ENCODE measurements at places on chromosomes 2 and 18.

DNA sequence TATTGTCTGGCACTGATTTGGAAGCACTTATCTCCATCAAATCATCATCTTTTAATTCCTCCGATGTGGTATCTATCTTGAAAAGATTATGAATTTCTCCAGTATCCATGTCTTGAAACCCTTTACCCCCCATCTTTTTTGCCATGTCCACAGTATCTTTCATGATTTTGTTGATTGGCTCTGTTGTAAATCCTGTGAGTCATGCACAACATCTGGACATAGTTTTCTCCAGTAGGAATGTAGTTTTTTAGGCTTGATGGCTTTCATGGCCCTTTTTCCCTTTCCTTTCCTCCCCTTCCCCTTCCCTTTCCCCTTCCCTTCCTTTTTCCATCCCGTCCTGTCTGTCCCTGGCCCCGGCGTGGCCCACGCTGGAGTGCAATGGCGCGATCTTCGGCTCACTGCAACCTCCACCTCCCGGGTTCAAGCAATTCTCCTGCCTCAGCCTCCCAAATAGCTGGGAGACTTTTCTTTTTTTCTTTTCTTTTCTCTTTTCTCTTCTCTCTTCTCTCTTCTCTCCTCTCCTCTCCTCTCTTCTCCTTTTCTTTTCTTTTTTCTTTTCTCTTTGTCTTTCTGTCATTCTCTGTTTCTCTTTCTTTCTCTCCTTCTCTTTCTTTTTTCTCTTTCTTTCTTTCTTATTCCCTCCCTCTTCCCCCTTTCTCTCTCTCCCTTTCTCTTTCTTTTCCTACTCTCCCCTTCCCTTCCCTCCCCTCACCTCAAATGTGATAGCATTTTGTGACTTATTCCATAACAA lies 18.4 kb upstream of the ZNF638 start:
- DNase-seq: no peak

GRCh38 chr18:59502274-59503175 lies 143.5 kb upstream of the LMAN1 start:
- no peak for DNase-seq

- DNase-seq: no peak
These were observed 61.7 kb downstream of the CERS6 start for GRCh38 chr2:168517816-168518215.

DNA sequence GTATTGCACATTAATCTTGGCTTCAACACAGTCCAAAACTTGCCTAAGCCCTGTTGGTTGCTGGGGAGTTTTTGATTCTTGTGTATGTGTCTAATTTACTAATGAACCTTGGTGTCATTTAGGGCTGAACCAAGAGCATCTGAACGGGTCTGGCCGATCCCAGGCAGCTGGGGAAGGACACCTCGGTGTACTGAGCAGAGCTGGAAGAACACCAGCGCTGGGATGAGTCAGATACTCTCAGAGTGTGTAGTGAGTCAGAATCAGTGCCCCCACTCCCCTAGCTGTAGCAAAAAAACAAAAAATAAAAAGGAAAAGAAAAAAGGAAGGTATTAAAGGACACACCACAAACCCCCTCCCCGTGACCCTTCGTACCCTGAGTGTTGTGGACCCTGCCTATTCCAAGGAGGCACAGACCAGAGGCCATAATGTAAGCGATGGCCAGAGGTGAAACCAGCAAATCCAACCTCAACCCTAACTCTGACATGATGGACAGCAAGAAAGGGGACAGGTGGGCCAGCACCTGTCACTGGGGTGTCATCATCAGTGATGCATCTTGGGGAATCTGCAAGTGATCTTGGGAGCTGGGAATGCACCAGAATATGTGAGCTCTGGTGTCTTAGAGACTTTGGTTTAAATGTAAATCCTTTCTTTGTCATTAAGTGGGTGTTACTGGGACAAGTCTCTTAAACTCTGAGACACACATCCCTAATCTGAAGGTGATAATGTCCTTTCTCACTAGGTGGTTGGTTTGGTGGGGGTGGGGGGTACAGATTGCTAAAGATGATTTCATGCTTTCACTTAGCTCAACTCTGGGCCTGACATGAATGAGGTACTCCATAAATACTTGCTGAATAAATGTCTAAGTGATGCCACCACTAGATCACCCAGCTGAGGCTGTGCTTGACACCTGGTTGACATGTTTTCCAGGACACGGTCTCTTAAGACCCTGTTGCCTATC lies 34.2 kb upstream of the NCOA1 start:
- no peak for DNase-seq

- DNase-seq: no peak
These were observed 284.6 kb downstream of the SP3 start for GRCh38 chr2:173680574-173680973.

DNA sequence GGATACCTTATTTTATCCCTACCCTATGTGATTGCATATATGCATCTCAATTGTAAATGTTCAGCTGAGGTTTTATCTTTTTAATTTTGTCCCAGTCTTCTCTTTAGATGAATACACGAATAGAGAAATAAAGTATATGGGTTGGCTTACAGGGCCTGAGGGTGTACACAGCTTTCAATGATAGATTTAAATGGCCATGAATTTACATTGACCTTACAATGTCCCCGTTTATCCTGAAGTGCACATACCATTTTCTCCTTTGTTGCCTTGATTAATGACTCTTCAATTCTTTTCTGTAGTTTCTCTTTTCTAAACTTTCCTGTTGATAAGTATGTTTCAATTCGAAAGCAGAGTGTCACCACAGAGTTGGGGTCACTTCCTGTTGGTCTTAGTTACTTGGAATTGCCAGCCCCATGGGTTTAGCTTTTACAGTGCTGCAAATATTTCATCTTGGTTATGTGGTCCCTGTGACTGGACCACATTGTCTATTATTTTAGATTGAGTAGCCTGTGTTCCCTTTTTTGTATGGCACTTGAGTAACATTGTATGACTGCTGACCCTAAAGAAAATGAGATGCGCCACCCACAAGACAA lies 1616.3 kb upstream of the ACVR2A start:
- DNase-seq: no peak

DNA sequence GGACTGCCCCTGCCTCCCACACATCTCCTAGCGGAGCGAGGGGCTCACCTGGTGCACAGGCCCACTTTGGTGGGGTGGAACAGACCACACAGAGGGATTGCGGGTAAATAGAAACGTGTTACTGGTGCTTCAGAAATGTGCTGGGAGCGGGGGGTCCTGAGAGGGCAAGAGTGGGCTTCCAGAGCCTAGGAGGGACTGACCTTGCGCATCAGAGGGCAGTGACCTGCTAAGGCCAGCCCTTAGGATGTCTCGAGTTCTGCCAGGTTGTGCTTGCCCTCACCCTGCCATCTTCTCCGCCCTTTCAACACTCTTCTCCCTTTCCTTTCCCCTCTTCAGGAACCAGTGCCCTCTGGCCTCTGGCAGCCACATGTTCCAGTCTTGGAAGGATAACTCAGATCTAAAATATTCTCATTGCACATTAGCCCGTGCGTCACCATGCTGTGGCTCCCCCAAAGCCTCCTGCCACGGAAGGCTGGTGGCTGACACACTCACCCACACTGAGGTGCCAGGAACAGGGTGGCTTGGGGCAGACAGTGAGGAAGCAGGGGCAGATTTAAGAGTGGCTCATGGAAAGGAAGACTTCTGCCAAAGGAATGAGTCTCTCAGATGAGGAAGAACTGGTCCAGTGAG lies 89.6 kb downstream of the MCFD2 start:
- DNase-seq: no peak

DNA sequence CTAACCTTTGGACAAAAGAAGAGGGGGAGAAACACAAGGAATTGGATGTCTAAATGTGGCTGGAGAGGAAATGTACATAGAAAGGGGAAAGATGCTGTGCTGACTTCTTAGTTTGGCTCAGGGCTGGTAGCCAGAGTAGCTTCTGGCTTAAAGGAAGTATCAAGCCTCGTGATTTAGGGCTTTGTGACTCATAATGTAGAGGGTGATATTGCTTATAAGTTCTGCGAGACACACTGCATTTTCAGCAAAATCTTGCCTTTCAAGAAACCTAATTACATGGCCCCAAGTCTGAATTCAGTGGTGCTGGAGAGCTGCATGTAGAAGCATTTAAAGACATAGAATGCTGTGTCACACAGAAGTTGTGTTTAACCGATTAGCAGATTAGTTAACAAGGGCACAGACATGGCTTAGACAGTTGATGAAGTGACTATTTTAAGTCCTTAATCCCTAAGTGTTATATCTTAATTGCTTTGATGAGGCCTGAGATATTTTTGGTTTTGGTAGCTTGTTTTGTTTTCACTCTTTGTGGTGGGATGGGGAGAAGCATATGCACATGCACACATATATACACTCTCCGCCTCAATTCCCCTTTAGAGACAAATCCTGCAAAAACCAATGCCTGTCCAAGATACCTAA lies 66.4 kb downstream of the EPAS1 start:
- no peak for DNase-seq

DNA sequence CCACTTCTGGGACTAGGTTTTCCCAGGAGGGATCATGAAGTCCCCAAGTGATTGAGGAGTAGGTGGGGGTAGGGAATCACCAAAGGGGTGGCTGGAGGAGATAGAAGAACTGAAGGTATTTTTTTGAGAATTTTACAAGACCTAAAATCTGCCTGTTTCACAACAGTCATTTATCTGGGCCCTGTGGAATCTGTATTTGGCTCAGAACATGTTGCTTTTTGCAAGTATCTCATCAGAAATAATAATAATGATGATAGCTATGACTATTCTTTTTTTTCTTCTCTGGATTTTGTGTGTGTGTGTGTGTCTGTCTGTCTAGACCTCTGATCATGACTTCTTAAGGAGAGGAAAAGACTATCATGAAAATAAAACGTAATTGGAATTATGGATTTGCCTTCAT lies 13.9 kb downstream of the STON1 start:
- DNase-seq: no peak

- no peak for DNase-seq
These were observed 51.7 kb downstream of the NCKAP5 start for GRCh38 chr2:133516405-133517026.

DNA sequence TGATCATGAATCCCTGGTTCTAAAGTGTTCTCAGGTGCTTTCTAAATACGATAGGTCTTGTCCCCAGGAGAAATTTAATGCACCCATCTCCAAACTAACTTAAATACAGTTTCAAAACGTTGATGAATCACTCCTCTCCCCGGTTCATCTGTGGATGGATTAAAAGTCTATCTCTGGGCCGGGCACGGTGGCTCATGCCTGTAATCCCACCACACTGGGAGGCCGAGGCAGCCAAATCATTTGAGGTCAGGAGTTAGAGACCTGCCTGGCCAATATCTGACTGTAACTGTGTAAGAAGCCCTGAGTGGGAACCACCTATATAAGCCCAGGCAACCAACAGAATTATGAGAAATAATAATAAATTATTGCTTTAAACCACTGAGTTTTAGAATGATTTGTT lies 78.7 kb downstream of the LONRF2 start:
- no peak for DNase-seq

DNA sequence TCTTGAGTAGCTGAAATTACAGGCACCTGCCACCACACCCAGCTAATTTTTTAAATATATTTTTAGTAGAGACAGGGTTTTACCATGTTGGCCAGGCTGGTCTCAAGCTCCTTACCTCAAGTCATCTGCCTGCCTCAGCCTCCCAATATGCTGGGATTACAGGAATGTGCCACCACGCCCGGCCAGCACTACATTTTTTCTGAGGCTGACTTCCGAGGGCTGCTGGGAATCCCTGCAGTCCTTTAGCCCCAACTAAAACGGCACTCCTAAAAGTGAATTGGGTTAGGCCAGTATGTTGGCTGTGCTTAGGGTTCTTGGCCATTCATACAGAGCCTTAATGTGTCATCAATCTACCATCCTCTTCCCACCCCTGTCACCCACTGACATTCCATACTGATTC lies 375.4 kb downstream of the DCC start:
- no peak for DNase-seq

GRCh38 chr2:238257786-238258700 lies 18.2 kb upstream of the HES6 start:
- DNase-seq: no peak

DNA sequence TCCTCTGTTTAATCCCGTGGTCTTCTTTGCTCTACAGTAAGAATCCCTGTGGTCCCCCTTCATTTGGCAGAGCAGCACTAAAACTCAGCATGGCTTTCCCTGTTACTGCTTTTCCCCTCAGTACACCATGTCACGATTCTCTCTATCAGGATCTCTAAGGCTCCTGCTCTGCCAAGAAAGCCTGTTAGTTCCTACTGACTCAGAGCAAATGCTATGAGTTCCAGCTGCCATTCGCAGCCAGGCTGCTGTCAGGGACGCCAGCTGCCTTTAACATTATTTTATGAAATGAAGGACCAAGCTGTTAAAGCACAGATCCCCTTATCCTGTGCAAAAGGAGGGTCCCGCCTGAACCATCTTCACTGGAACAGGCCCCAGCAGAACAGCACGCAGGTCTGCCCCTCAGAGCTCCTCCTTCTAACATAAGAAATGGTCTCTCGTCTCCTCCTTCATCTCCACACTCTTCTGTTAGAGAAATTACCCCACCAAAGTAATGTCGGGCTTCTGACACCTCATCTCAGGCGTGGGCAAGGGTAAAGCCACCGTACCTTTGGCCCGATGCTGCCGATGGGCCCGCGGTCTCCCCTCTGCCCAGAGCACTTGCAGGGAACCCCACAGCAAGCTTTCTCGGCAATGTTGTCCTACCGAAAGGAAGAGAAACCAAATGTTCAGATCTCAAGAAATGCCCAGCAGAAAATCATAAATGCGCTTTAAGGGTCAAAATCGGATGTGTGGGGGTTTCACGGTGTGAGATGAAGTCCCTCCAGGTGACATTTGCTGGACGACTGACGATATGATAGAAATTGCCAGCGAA lies 52.6 kb downstream of the COL6A3 start:
- DNase-seq: no peak

- no peak for DNase-seq
These were observed 103.6 kb downstream of the TMX3 start for GRCh38 chr18:68611311-68611710.

DNA sequence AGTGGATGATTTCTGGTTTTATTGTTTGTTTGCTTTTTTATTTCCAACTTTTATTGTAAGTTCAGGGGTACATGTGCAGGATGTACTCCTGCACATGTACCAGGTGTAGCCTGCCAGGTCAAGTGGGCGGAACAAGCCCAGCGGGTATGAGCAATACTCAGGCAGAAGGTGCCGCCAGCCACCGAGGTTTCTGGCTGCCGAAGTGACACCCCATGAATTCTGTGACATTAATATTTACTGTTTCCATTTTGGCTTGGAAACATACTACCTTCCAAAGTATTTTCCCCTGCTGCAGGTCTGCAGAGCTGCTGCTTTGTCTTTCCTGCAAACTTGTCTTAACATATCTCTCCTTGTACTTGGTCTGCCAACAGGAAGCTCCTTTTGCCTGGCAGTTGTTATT lies 78.5 kb downstream of the PTPN4 start:
- DNase-seq: no peak

All from activated CD8-positive, alpha-beta memory T cell treated with anti-CD3 and anti-CD28 coated beads for 4 hours (primary cell).